ENCODE measurements at places on chromosomes 3 and 15.

DNA sequence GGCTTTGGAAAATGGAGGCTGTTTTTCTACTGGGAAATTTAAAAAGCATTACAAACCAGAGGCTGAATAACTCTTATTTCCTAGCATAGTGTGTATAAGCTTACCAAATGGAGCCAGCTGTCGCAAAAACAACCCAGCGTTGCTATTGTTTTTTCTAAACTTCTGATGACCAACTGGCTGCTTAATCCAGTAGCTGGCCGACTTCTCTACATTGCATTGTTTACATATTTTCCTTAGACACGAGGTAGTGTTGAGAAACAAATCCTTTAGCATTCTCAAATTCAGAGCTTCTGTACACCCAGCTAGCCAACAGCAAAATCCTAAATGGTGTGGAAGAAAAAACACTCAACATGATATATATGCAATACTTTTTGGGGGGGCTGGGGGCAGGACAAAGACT lies 161.0 kb upstream of the ADAMTS9 start:
- DNase-seq: no peak

GRCh38 chr3:139302084-139302800 lies 41.6 kb upstream of the MRPS22 start:
- DNase-seq: no peak

- DNase-seq: no peak
Measured at GRCh38 chr3:38826001-38826400, 10.0 kb upstream of the SCN10A start.

GRCh38 chr3:101170806-101171558 lies 149.4 kb downstream of the IMPG2 start:
- DNase-seq: no peak

GRCh38 chr3:12994607-12995388 lies 78.4 kb downstream of the IQSEC1 start:
- peak; percentile 83 for DNase-seq

DNA sequence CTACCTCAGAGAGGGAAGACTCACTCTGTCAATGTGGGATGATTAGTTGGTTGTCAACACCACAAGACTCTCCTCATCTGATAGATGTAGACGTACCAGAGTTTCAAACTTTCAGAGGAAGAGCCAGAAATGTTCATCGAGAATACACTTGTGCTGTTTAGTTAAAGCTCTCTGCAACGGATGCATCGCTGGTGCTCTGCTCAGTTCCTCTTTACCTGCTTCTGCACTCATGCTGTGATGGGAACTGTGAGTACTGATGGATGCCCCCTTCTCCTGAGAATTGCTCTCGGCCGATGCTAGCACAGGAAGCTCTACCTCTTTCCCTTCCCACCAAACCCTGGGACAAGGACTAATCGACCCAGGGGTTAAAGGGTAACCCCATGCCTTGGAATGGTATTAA lies 51.8 kb upstream of the CCDC54 start:
- DNase-seq: no peak

DNA sequence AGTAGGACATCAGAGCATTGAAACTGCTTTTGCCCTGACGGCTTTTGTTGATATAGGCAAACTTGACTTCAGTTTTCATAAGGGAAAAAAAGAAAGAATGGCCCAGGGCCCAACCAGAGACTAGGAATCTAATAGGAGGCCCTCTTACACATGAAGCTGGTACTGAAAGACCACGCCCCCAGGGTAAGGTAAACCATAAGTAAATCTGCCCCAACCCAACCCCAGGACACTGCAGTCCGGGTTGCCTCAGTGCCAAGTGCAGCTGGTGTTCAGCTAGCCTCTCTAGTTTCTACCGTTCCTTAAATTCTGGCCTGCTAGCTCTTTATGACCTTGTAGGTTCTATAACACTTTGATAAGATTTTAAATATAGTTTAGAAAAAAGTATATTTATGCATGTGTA lies 136.7 kb downstream of the AQP9 start:
- DNase-seq: no peak

DNA sequence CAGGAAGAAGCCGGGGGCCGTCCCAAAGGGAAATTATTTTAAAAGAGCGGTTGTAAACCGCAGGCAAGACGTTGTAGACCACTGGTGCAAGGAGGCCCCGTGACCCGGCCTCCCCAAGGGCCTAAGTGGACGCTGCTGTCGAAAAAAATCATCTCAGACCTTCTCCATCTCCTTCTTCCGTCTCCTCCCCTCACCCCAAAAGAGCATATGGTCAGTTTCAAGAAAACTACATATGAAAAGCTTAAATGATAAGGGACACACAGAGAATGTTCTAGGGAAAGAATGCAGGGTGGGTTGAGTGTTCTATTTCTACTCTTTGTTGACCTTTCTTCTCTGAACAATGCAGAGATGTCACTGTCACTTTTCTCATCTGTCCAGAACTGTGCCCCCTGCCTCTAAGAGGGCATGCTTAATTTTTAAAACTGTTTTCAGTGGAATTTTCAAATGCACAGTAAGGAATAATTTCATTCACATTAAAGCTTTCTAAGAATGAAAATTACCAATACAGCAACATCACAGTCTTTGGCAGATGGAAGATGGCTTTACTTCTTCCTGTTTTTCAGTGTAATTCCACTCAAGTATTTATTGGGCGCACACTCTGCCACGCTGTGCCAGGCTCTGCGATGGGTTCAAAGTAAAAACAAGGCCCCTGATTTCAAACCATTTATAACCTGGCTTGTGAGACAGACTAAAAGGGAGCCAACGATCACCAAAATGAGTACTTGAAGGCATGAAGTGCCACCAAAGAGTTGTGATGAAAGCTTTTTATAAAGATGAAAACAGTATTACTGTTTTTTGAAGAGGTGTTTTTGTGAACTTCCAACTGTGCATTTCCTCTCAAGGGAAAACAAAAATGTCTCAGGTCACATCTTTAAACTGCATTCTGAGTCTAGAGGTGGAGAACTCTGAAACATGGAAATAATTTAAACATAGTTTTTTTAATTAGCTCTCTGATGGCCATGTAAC lies 891 bp upstream of the TOP2B start:
- DNase-seq: no peak

DNA sequence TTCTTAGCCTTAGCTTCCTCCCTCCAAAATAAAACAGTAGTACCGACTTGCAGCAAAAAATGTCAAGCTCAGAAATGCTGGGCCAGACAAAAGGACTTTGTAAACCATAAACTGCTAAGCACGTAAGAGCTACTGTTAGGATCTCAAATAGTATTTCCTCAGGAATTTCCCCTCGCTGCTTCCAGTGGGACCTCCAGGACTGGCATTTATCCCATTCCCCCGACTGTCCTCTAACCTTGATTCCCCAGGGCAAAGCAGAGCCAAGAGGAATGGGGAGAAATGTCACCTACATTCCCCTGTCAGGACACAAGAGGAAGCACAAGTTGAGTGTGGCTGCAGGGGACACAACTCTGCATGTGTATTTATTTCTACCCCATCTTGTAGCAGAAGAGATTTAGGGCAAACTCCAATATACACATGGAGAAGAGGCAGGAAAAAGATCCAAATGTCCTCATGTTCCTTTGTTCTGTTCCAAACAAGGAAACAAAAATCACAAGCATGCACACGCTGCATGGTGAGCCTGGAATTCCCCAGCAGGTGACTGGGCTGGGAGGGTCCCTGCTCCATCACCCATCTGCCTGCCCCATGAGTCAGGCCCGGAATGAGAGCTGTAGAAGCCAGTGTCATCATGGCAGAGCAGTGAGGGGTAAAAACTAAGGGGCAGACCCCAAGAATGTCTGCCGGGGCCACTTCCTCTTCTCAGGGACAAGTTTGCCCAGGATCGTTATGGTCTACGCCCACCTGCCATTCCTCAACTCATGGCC lies 4.2 kb downstream of the STOML1 start:
- no peak for DNase-seq

DNA sequence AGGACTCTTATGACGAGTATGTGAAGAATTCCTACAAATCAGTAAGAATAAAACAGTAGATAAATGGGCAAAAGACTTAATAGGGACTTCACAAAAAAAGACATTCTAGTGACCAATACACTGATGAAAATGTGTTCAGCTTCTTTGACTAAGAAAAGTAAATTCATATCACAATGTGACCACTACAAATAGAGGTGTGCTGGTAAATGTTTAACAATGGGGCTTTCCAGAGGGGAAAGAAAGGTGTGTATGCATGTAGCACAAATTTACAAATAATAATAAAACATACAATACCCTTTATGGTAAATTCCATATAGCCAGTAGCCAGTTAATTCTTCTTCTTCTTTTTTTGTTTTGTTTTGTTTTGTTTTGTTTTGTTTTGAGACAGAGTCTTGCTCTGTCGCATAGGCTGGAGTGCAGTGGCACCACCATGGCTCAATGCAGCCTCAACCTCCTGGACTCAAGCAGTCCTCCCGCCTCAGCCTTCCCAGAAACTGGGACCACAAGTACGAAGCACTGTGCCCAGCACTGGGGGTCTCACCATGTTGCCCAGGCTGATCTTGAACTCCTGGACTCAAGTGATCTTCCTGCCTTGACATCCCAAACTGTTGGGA lies 17.5 kb upstream of the NMD3 start:
- DNase-seq: no peak

DNA sequence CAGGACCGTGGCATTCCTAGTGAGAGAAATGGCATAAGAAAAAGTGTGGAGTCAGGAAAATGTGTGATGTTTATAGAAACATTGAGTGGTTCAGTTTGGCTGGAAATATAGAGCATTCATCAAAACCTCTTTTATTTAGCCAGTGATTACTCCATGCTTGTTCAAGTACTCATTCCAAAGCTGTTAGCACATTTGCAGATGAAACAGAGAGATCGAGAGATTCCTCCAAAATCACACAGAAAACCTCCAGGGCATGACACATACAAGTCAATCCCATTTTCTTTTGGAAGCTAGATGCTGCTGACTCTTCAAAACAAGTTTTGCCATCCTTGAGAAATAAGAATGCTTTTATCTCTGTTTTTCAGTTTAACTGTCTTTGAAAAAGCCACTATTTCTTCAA lies 11.5 kb upstream of the MB21D2 start:
- DNase-seq: no peak

- no peak for DNase-seq
Measured at GRCh38 chr3:58588030-58588614, 10.9 kb upstream of the FAM107A start.

GRCh38 chr3:69197455-69197854 lies 75.1 kb upstream of the LMOD3 start:
- no peak for DNase-seq

- no peak for DNase-seq
Measured at GRCh38 chr3:173743111-173743510, 345.6 kb downstream of the NLGN1 start.

- no peak for DNase-seq
Measured at GRCh38 chr3:39721076-39721475, 88.3 kb upstream of the MYRIP start.

- no peak for DNase-seq
Measured at GRCh38 chr3:73298243-73299183, 237.1 kb downstream of the EBLN2 start.

DNA sequence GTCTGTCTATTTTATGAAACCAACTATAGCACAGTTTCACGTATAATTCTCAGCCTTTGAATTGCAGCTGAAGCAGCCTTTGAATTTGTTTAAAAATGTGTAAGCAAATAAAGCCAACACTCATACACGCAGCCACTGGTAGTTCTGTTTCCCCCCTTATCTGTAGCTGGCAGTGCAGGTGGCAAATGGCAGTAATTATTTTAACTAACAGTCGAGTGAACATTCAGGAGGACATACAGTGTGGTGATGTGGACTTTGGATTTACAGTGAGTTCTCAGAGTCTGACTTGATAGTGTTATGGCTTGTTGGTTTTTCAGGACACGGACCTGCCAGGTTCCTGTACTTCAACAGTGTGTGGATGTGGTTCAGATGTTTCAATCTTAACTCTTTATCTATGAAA lies 64.0 kb upstream of the SKOR1 start:
- no peak for DNase-seq

GRCh38 chr3:72065872-72066641 lies 281.1 kb upstream of the PROK2 start:
- DNase-seq: no peak

DNA sequence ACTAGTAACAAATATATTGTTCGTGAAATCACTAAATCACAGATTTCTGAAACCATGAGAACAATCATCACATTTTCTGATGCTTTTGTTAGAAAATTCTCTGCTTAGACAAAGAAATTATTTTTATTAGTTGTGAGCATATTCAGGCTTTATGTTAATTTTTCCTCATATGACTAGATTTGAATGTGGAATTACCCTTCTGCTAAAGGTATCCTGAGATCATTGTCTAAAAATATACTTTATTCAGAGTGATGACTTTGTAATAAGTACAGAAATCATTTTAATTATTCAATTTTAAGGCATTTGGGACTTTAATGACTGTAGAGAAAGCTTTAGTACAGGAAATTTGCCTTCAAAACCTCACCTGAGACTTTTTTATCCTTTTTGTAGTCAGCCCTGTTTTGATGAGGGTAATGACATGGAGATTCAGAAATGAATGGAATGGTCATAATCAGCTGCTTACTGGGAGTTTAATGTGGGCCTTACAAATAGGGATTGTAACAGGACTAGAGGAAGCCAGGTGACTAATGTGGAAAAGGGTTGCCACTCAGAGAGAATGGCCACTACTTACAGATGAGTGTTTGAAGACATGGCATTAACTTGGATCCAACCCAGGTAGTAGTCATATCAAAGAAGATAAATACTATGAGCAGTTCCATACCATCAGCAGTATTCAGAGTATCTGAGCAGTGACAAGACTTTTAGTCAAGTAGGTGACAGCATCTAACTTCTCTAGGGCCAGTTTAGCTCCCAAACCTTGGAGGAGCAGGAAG lies 148.3 kb downstream of the MBNL1 start:
- DNase-seq: no peak

DNA sequence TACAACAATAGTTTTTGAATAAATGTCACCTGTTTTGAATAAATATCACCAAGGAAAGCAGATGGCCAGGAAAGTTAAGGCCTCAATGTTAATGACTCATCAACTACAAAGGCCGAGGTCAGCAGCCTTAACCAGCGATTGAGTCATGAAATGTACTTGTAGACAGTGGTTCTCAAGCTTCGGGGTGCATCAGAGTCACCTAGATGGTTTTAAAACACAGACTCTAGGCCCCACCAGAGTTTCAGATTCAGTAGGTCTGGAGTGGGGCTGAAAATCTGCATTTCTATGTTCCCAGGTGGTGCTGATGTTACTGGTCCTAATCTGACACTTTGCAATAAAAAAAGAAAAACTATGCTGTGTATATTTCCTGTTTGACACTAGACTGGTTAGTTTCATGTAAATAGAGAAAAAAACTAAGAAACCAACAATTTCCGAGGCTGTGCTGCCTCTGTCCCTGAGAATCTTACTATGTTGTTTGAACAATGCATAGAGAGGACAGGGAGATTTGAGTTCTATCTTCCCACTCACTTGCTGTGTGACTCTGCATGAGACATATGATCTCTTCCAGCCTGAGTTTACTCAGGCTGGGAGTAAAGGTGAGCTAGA lies 9.8 kb downstream of the RAB27A start:
- DNase-seq: peak; percentile 68

DNA sequence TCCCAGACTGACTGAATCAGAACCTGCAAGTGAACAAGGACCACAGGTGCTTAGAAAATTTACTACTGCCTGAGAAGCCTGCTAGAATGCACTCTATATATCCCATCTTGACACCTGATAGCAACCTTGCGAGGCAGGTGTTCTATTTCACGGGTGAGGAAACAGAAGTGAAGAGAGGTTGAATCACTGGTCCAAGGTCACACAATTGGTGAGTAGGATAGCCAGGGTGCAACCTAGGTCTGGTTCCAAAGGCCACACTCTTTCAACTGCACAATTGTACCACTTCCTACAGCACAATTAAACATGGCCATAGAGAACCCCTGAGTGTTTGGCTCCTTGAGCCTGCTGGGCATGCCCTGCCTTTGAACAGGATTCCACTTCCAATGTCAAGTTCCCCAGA lies 87.0 kb downstream of the RAB11A start:
- DNase-seq: no peak
